Brain pericyte (primary cell): ENCODE measurements at places on chromosomes 12 and 14.

GRCh38 chr14:51228391-51228790, 11.7 kb upstream of the TMX1 start:
- DNase-seq, result no peak

DNA sequence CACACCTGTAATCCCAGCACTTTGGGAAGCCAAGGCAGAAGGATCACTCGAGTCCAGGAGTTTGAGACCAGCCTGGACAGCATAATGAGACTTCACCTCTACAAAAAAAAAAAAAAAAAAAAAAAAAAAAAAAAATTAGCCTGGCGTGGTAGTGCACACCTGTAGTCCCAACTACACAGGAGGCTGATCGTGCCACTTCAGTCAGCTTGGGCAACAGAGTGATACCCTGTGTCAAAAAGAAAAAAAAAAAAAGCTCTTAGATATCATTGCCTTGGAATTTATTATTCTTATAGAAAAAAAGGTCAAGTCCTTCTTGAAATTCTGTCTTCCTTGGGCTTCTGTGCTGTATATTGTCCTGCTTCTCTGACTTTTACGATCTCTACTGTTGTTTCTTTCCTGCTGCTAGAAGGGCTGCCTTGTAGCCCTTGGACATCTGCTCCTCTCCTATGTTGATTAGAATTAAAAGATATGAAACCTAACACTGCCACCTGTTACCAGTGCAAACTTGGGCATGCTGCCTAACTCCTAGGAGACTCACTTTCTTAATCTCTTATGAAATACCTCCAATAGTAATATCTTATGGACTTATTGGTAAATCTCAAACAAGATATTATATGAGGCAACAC, 5.7 kb downstream of the TMEM19 start:
- DNase-seq, result no peak

- no peak for DNase-seq
These were observed 205.1 kb upstream of the ABCD2 start for GRCh38 chr12:39824505-39825212.

GRCh38 chr12:70070494-70071007, 172.7 kb upstream of the CNOT2 start:
- no peak for DNase-seq

GRCh38 chr14:68471964-68472508, 320.8 kb downstream of the ZFP36L1 start:
- no peak for DNase-seq

DNA sequence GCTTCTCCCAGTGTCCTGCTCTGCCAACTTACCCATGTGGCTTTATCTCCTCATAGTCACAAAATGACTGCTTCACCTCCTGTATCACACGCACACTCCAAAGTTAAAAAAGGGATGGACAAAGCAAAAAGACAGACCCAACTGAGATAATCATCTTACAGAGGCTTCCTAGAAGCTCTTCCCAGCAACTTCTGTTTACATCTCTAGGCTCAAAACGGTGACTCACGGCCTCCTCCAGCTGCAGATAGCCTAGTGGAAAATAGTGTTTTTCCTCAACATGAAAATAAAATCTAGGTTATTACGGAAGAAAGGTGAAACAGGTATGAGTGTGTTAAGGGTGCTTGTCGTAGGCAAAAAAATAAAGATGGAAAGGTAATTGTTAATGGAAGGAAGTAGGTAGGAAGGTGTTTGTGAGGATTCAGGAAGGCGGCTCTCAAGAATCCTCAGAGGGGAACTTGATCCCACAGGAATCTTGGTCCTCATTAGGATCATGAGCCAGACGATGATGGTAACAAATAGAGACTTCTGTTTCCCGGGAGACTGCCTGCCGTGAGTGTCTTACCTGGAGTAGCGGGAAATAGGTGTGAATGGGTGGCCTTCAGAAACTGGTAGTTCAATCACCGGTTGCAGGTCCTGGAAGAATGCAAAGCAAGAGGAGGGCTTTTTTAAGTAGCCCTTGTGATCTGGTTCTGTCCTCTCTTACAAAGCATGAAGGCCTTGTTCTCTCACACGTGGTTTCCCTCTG, 487.5 kb upstream of the TMEM132C start:
- DNase-seq, result no peak

DNA sequence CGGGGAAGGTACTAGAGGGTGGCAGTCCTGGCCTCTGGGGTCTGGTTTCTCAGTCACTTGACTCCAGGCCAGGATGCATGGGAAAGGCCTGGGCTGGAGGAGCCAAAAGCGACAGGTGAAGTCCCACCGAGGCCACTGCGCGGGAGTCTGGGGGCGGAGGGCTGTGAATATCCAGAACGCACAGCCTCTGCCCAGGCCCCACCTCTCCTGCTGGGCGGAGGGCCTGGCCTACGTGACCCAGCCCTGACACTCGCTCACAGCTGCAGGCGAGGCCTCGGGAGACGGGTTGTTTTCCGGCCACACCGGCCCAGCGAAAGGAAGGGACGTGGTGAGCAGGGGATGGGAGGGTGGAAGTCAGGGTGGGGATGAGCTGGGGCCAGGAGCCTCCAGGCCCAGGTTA, 91.2 kb downstream of the RFLNA start:
- no peak for DNase-seq

- DNase-seq, result no peak
These were observed 121.5 kb downstream of the PRKD1 start for GRCh38 chr14:29806124-29806517.

GRCh38 chr12:123270214-123271000, 1.2 kb downstream of the CDK2AP1 start:
- no peak for DNase-seq

DNA sequence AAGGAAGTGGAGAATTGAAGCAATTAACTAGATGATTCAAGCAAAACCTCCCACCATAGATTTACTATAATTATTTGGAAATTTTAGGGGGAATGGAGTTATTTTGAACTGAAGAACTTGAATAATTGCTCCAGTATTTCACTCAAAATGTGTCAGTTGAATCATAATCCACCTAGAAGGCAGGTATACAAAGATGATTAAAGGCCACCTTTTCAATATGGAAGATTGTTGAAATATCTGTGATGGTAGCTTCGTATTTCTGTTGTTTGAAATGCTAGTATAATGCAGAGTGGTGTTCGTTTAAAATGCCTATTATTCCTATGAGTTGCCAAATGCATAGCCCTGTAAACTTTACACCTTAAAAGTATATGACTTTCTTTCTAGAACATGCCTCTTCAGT, 3.1 kb downstream of the HMGA2 start:
- DNase-seq, result no peak

- no peak for DNase-seq
These were observed 44.9 kb downstream of the ATP2B1 start for GRCh38 chr12:89663577-89664357.

GRCh38 chr12:30959110-30959710, 32.7 kb downstream of the TSPAN11 start:
- no peak for DNase-seq

DNA sequence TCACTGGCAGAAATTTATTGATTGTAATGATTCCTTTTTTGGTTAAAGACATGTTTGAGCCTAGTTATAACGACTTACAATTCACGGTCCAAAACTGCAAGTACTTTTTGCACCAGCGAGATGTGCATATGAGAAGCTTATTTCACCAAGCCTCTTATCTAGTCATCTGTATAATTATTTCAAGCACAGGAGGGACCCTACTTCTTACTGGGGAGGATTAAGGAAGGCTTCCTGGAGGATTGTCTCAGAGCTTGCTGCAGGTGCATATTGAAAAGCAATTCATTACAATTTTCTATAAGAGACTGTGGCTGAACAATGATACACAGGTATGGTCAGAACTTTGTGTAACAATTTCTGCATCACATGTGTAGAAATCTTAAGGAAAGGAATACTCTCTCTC, 152.9 kb downstream of the CAND1 start:
- DNase-seq, result no peak

- no peak for DNase-seq
These were observed 51.4 kb upstream of the CCT2 start for GRCh38 chr12:69533844-69534243.

DNA sequence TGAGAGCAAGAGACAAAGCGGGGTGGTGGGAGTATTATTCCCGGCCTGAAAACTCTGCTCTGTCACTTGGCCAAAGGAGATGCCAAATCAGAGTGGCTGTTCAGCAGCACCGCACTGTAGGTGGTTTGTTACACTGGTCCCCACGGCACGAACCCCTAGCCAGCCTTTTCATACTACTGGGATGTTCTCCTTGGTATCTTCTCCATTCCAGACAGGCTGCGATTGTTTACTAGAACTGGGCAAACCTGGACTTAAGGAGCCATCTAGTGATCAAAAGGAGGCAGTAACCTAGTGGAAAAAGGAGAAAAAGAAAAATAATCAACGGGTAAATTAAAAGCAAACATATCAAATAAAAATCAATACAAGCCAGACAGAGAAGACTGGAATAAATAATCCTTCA, 58.9 kb upstream of the TMTC2 start:
- DNase-seq, result no peak

- no peak for DNase-seq
These were observed 7.8 kb downstream of the RPAP3 start for GRCh38 chr12:47698055-47698454.

- DNase-seq, result no peak
These were observed 9.8 kb downstream of the KMT5A start for GRCh38 chr12:123393747-123394146.

- DNase-seq, result no peak
These were observed 4.3 kb upstream of the GPR19 start for GRCh38 chr12:12700254-12700653.

GRCh38 chr12:52494518-52494917, 1.5 kb upstream of the KRT6A start:
- DNase-seq, result no peak

DNA sequence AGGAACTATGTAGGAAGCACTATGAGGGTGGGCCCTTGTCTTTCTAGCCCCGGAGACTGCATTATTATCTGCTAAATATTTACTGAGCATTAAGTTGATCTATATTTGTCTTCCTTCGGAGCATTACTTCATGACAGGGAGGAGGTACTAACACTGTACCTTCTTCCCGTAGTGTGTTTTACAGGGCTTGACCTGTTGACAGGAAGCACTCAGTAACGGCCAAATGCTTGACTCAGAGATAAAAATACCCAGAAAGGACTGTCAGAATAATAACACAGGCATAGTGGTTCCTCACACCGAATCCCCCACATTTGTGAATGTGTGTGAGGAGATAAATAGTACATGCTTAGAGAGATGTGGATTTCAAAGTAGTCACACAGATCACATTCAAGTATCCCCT, 466.6 kb downstream of the EGLN3 start:
- DNase-seq, result no peak

DNA sequence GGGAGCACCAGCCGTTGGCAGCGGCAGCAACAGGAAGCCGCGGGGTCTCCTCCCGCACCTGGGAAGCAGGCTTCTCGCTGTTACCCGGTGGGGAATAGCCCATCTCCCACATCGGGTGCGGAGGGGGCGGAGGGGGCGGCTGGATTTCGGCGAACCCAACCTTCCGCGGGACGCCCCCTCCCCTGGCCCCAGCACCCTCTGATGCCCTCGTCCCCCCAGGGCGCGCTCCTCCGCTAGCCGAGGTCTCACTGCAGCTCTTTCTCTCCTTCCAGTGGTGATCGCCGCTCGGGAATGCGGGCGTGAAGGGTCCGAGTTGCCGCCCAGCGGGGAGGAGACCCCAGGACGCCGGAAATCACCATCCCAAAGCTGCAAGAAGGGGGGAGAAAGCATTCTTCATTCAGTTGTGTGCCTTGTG, 303 bp downstream of the SAMD4A start:
- no peak for DNase-seq

- no peak for DNase-seq
These were observed 60.7 kb downstream of the MSRB3 start for GRCh38 chr12:65339161-65339560.

DNA sequence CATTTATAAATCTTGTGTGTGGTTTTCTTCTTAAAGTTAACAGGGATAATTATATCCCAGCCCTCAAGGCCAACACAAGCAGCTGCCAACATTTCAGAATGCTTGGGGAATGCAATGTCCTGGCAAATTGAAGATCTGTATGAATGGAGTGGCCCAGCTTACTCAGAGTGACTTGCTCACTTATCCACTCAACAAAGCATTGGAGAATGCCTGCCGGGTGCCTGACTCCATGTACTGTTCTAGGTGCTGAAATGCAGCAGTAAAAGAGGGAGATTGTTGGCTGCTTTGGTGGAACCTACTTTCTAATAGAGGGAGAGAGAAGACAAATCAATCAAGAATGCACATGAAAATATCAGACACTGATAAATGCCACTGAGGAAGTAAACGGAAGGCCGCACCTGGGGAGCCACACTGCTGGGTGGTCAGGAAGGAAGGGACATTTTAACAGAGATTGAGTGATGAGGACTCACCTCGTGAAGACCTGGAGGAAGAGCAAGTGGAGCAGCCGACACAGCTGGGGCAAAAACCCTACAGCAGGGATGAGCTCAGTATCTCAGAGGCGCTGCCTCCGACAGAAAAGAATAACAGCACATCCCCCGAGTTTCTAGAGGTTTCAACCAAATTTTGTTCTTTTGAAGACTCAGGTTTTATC, 61.2 kb upstream of the VASH1 start:
- no peak for DNase-seq

DNA sequence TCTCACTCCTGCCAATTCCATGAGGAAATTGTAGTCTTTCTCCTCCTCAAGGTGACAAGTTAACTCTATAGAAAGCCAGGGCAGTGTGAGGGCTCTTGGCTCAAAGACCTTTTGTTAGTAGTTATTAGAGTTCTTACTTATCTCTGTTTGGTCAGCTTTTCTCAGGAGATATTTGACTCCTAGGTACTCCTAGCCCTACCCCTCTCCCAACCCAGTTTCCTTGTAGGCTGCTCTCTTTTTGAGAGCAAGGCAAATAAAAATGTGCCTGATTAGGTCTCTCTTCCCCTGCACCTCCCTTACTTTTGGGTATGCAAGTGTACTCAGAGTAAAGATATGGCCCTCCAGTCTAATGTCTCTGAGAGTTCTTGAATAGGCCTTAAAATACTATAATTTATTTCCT, 23.8 kb downstream of the BTG1 start:
- DNase-seq, result no peak

DNA sequence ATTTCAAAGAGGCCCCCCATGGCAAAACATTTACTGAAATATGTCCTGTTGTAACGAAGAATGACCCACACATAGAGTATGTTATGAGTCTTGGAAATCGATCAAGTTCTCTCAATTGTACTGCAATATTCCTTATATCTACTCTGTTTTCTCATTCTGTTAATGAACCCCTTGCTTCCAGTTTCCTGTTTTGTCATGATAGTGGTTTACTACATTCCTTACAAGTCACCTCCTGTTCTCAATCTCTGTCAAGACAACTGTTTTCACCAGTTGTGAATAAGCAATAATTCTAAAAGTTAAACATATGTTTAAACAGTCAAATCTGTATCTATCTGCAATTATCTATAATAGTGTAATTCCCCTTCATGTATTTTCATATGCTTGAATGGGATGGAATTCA, 16.4 kb upstream of the ARID2 start:
- DNase-seq, result no peak

GRCh38 chr12:57185403-57185802, 31.2 kb upstream of the NXPH4 start:
- DNase-seq, result no peak

- DNase-seq, result no peak
These were observed 31.9 kb upstream of the RASSF8 start for GRCh38 chr12:25926536-25926935.

GRCh38 chr14:104051092-104051813, 34.2 kb upstream of the ASPG start:
- DNase-seq, result no peak
